H4 (cell line): ENCODE measurements at places on chromosomes 12 and 14.
A peak's percentile ranks its signal among the peaks of the same experiment; 100 is the strongest.

GRCh38 chr12:13790317-13790716, 191.1 kb downstream of the GRIN2B start:
- DNase-seq = no peak

GRCh38 chr12:84804691-84805473, 107.7 kb downstream of the SLC6A15 start:
- DNase-seq = no peak

DNA sequence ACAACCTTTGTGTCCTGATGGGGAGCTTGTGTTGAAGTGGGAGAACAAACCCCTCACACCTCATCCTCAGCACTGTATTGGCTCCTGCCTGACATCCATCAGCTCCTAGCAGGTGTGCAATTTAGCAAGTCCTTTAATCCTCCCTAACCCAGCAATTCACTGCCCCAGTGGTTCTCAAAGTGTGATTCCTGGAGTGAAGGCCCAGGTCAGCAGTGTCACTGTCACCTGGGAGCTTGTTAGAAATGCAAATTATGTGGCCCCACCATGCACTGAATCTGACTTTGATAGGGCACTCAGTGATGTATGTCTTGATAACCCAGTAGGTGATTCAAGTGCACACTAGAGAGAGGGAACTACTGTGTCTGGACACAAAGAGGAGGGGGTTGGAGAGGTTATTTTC, 133.6 kb downstream of the FGD4 start:
- DNase-seq = no peak

- no peak for DNase-seq
Measured at GRCh38 chr12:49543914-49544815, 5.3 kb downstream of the KCNH3 start.

GRCh38 chr12:126204326-126204725, 1139.1 kb downstream of the AACS start:
- DNase-seq = no peak

DNA sequence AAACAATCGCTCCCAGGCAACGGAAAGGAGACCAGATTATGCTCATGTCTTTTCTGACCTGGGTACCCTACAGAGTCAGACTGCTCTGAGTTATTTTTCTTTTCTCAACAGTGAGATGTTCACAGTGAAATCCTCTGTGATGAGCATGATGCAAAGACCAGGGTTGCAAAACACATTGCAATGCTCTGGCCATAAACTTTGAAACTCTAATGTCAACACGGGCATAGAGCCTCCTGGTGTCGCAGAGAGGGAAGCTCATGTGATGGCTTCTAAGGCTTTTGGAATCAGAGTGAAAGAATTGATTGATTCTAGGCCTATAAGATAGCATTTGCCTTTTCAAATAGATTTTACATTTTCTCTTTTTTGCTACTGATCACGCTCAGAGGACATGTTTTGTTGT, 193.4 kb downstream of the RASSF9 start:
- DNase-seq = peak; percentile 5

DNA sequence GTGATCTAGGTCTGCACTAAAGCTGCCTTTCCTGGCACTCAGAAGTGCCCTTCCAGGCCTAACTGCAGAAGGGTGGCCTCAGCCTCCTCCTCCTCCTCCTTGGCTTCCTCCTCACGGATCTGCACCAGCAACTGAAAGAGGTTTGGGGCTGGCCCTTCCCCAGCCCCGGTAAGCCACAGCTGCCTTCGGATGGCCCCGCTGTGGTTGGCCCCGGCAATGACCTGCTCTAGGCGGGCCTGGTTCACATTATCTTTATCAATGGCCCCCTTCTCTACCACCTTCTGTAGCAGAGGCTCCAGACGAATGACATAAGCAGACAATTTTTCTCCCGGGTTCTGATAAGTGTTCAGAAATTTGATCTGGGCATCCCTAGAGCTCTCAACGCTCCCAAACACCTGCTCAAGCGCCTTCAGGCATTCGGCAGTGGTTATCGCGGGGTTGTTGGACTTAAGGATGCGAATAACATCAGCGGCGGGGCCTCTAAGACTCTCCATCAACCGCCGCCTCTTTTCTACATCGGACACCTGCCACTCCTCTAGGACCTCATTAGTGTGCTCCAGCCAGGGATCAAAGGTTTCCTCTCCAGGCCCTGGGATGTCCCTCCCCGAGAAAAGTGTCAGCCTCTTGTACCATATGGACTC, 1.5 kb downstream of the PNMA1 start:
- no peak for DNase-seq
